Esophagus muscularis mucosa (tissue), 4 donors: ENCODE measurements at places on chromosomes 4 and X.

- no peaks in the 10 kb centered on the region for H3K4me1 ChIP-seq
- no peak overlapping the region for H3K4me3 ChIP-seq
- H3K27ac ChIP-seq, result no peak overlapping the region
- no peaks in the 10 kb centered on the region for H3K36me3 ChIP-seq
- no peak for DNase-seq
- H3K27me3 ChIP-seq, result no peaks in the 10 kb centered on the region
Measured at GRCh38 chr4:74431113-74431826, 13.7 kb upstream of the AREG start.

- peak within 1 kb of the TSS; percentile 94 for H3K4me3 ChIP-seq
- DNase-seq, result peak; percentile 96
- no peaks in the 10 kb centered on the region for H3K27me3 ChIP-seq
- H3K27ac ChIP-seq, result peak within 1 kb of the TSS; percentile 95
- H3K4me1 ChIP-seq, result peaks cover 46% of the 10 kb centered on the region
- H3K36me3 ChIP-seq, result peaks cover 17% of the 10 kb centered on the region
Measured at GRCh38 chr4:80072744-80073472, at the start of gene ANTXR2. Gene ANTXR2 (minus strand): TSS chr4:80073229. CDS start chr4:80072560, 669 bp downstream.

GRCh38 chrX:150896632-150897031, 1.8 kb downstream of the CD99L2 start:
- no peak overlapping the region for H3K4me3 ChIP-seq
- DNase-seq, result no peak
- H3K27me3 ChIP-seq, result no peaks in the 10 kb centered on the region
- no peak overlapping the region for H3K27ac ChIP-seq
- H3K36me3 ChIP-seq, result no peaks in the 10 kb centered on the region
- no peaks in the 10 kb centered on the region for H3K4me1 ChIP-seq

GRCh38 chrX:20230406-20230805, 36.3 kb downstream of the RPS6KA3 start:
- H3K27me3 ChIP-seq, result no peaks in the 10 kb centered on the region
- H3K27ac ChIP-seq, result no peak overlapping the region

- no peaks in the 10 kb centered on the region for H3K4me1 ChIP-seq
- no peaks in the 10 kb centered on the region for H3K27me3 ChIP-seq
- no peaks in the 10 kb centered on the region for H3K36me3 ChIP-seq
- H3K27ac ChIP-seq, result no peak overlapping the region
Measured at GRCh38 chr4:181281451-181281850, 961.8 kb upstream of the TENM3 start.

DNA sequence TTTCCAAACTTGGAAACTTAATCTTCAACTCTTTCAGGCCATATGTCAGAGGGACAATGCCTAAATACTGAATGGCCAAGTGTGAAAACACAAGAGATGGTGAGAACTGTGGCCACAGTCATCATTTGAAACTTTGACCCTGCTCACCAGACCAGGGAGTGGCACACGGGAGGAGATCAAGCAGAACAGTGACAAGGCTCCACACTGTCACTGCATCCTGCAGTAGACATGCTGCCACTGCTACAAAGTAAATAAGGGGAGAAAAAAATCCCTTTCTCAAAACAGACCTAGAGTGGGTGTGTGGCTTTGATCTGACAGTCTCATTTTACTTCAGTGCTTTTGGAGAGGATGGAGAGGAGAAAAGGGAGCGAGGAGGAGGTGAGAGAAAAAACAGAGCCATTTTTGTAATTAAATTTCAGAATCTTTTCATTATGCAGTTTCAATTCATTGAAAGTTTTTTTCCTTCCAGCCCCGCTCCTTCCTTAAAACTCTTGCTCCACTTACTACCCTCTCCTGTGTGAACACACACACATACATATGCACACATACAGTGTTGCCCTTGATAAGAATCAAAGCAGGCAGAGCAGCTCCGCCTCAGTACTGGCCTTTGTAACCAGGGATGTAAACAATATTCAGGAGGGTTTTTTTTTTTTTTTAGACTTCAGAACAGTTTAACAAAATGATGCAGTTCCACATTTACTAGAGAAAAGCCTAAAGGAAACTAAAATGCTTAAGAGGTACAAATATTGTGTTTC, 34.4 kb downstream of the NEXMIF start:
- H3K27ac ChIP-seq, result no peak overlapping the region
- no peak overlapping the region for H3K4me3 ChIP-seq
- DNase-seq, result no peak
- no peaks in the 10 kb centered on the region for H3K36me3 ChIP-seq

DNA sequence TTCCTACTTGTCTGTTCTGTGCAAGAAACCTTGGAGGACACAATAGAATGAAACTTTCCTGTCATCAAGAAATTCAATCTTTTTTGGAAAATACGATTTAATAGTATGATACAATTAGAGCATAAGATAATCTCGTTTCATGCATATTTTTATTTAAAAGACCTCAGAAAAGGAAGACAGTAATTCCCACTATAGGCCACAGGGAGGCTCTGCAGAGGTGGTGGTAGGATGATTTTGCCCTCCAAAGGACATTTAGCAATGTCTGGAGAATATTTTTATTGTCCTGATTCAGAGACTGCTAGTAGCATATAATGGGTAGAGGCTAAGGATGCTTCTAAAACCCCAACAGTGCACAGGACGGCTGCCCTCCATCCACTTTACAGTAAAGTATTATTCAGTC, 68.7 kb downstream of the PAK3 start:
- no peak for DNase-seq
- no peak overlapping the region for H3K4me3 ChIP-seq
- no peaks in the 10 kb centered on the region for H3K27me3 ChIP-seq
- no peak overlapping the region for H3K27ac ChIP-seq
- H3K36me3 ChIP-seq, result no peaks in the 10 kb centered on the region

- H3K27ac ChIP-seq, result no peak overlapping the region
- no peak overlapping the region for H3K4me3 ChIP-seq
- no peaks in the 10 kb centered on the region for H3K4me1 ChIP-seq
- no peaks in the 10 kb centered on the region for H3K36me3 ChIP-seq
- no peaks in the 10 kb centered on the region for H3K27me3 ChIP-seq
- no peak for DNase-seq
Measured at GRCh38 chr4:102474736-102475504, 26.2 kb upstream of the NFKB1 start.

DNA sequence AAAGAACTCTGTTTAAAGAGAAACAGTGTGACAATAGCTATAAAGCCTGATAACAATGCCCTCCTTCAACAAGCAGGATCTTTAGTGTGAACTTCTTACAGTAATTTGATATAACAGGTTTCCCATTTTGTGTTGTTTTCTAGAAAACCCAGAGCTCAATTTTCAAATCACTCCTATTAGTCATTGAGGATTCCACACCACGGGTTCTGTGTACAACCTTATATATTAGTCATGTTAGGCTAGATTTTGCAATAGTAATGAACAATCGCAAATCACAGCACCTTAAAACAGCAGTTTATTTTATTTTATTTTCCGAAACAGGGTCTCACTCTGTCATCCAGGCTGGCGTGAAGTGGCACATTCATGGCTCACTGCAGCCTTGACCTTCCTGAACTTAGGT, 1020.9 kb upstream of the INTU start:
- no peak for DNase-seq
- no peaks in the 10 kb centered on the region for H3K27me3 ChIP-seq
- no peaks in the 10 kb centered on the region for H3K4me1 ChIP-seq
- H3K36me3 ChIP-seq, result no peaks in the 10 kb centered on the region
- H3K27ac ChIP-seq, result no peak overlapping the region

DNA sequence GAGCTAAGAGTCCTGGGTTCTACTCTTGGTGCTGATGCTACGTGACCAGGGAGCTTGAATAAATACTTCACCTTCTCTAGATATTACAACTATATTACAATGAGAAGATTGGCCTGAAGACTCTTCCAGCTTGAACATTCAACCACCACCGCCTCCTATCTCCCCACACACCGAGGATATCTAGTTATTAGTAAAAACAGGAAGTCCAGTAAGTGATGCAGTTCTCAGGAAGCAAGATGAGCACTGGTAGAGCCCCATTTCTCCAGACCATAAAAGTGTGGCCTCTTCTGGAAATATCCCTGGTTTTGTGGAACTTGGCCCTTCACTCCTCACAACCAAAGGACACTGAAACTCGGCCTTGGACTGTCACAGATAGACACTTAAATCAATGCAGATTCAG, 18.5 kb downstream of the PJA1 start:
- H3K27ac ChIP-seq, result no peak overlapping the region
- peaks cover 3% of the 10 kb centered on the region for H3K4me1 ChIP-seq
- H3K27me3 ChIP-seq, result no peaks in the 10 kb centered on the region
- no peak for DNase-seq

GRCh38 chr4:133972586-133972985, 229.0 kb downstream of the PABPC4L start:
- no peaks in the 10 kb centered on the region for H3K36me3 ChIP-seq
- DNase-seq, result no peak
- no peak overlapping the region for H3K4me3 ChIP-seq
- H3K27me3 ChIP-seq, result no peaks in the 10 kb centered on the region
- H3K4me1 ChIP-seq, result no peaks in the 10 kb centered on the region

- H3K36me3 ChIP-seq, result no peaks in the 10 kb centered on the region
- H3K4me1 ChIP-seq, result no peaks in the 10 kb centered on the region
- H3K27me3 ChIP-seq, result no peaks in the 10 kb centered on the region
- no peak overlapping the region for H3K27ac ChIP-seq
- no peak overlapping the region for H3K4me3 ChIP-seq
Measured at GRCh38 chr4:172866421-172866820, 302.2 kb upstream of the GALNT7 start.

DNA sequence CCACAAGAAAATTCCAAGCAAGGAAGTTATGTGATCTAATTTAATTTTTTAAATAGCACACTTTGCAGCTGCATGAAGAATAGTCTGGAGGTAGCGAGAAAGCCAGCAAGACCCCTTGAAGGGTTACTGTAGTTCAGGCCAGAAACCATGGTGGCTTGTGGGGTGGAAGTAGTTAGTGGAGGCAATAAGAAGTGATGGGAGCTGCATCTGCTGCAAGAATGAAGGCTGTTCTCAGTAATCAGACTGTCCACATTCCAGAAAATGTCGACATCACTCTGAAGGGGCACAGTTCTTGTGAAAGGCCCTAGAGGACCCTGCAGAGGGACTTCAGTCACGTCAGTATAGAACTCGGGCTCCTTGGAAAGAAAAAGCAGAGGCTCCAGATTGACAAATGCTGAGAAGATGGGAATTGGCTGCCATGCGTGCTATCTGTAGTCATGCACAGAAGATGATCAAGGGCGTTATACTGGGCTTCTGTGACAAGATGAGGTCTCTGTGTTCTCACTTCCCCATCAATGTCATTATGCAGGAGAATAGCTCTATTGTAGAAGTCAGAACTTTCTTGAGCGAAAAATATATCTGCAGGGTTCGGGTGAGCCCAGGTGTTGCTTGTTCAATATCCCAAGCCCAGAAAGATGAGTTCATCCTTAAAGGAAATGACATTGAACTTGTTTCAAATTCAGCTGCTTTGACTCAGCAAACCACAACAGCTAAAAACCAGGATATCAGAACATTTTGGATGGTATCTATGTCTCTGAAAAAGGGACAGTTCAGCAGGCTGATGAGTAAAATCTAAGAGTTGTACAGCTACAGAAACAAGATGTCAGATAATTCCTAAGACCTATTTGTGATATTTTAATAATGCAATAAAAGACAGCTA, 254.2 kb downstream of the CBR4 start:
- H3K27ac ChIP-seq, result no peak overlapping the region
- no peaks in the 10 kb centered on the region for H3K27me3 ChIP-seq
- DNase-seq, result no peak
- H3K4me3 ChIP-seq, result no peak overlapping the region
- peaks cover 20% of the 10 kb centered on the region for H3K4me1 ChIP-seq

DNA sequence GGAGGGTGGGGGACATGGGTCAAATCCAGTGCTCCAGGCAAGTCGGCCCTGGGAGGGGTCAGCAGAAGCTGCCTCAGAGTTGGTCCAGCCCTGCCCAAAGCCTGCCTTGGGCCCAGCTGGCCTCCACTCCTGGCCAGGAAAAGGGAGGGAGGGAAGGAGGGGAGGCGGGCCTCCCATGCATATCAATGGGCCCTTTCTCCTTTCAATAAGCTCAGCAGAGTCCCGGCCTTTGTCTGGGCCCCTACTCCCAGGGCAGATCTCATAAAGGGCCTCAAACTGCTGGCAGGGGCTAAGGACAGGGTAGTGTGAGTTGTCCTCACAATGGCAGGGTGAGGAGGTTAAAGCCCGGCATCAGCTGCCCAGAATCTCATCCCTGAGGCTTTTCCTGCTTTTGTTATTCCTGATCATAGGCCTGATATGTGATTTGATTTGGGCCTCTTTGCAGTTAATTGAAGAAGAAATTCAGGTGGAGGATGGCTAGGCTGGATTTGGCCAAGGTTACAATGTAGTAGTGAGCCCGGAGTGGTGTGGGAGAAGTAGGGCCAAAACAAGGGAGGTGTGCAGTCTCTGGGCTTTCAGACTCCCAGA, 121.1 kb upstream of the ATP6AP2 start:
- no peak overlapping the region for H3K4me3 ChIP-seq
- no peak for DNase-seq
- no peaks in the 10 kb centered on the region for H3K27me3 ChIP-seq
- H3K27ac ChIP-seq, result no peak overlapping the region

DNA sequence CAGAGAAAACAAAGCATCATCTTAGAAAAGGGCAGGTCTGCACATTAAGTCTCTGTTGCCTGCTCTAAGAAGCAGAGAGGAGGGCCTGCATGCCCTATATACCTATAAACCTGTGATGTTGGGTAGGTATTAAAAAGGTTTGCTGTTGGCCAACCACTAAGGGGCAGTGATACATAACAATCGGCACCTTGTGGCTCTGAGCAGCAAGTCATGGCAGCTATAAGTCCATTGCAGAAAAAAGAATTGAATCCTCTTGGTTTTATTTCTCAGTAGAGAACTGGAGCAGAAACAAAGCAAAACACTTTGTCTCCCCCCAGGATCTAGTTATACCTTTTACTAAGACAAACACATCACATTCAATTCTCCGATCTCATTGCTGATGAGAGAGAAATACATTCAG, 1364.4 kb downstream of the STIM2 start:
- no peak overlapping the region for H3K4me3 ChIP-seq
- H3K27me3 ChIP-seq, result no peaks in the 10 kb centered on the region
- H3K36me3 ChIP-seq, result no peaks in the 10 kb centered on the region
- no peaks in the 10 kb centered on the region for H3K4me1 ChIP-seq
- no peak for DNase-seq

- H3K27ac ChIP-seq, result no peak overlapping the region
- no peaks in the 10 kb centered on the region for H3K27me3 ChIP-seq
- DNase-seq, result no peak
- H3K36me3 ChIP-seq, result no peaks in the 10 kb centered on the region
Measured at GRCh38 chrX:132292793-132293192, 73.5 kb upstream of the RAP2C start.

GRCh38 chr4:150827226-150827625, 187.9 kb downstream of the LRBA start:
- H3K36me3 ChIP-seq, result peaks cover 41% of the 10 kb centered on the region
- H3K4me1 ChIP-seq, result no peaks in the 10 kb centered on the region
- H3K4me3 ChIP-seq, result no peak overlapping the region
- DNase-seq, result no peak

DNA sequence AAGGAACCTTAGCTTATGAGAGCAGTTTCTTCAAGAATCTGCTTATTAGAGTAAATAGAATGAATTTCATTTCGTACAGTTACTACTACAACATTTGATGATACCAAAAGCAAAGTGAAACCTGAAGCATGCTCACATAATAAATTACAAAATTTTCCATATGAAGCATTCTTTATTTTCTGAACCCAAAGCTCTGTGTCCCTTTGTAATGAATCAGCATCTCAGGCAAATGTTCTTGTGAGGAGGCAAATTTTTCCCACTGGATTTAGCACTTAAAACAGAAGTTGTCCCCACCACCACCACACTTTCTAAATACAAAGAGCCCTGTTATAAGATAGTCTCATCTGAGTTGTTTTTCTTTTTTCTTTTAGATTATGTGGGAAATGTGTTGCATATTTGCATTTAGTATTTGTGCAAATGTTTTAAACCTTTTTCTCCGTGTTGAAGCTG, 70.7 kb upstream of the NFKB1 start:
- H3K4me1 ChIP-seq, result no peaks in the 10 kb centered on the region
- H3K27me3 ChIP-seq, result no peaks in the 10 kb centered on the region
- H3K36me3 ChIP-seq, result no peaks in the 10 kb centered on the region
- DNase-seq, result no peak
